Heart left ventricle (tissue), 16 donors: ENCODE measurements at places on chromosomes 1 and 21.

DNA sequence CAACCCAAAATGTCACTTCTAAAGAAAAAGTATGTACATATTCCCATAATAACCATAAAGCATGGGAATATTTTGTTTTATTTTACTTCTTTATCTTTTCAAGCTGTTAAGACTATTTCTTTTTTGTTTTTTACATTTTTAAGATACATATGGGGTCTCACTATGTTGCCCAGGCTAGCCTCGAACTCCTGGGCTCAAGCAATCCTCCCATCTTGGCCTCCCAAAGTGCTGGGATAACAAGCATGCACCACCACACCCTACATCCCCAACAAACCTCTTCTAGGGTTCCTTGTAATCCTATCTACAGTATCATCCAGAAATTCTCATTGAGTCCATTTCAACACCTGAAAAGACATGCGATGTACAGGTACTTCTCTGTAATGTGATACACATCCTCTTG, 87.5 kb downstream of the TM2D1 start:
- DNase-seq, result no peak

GRCh38 chr21:32252136-32252535, 26.7 kb downstream of the MIS18A start:
- no peak for DNase-seq

- DNase-seq, result peak; percentile 54
These were observed 41.1 kb upstream of the RUNX3 start for GRCh38 chr1:24970926-24971875.

DNA sequence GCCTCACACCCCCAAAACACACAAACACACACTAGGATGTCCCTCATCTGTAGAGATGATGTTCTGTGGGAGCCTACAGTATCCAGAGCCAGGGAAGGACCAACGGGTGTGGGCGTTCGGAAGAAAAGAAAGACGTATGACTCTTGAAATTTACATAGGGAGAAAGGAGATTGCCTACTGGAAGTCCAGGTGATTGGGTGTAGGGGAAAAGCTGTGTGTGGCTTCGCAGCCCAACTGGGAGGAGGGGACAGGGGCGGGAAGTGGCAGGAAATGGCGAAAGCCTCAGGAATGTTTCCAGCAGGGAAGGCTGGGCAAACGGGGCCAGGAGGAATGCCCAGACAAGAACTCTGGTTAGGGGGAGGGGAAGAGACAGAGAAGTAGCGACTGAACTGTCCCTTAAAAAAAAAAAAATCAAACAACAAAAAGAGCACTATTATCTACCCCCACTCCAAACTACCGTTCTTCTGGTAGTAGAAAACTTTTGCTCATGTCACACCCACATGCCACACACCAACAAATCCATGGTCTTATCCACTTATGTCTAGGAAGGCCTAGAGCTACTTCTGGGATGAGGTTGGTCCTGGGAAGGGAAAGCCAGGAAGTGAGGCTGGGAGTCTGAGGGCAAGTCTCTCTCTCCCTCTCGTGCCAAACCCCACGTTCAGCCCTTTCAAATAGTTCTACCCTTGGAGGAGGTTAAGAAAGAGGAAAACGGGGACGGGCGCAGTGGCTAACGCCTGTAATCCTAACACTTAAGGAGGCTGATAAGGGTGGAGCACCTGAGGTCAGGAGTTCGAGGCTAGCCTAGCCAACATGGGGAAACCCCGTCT, 1.8 kb upstream of the CKS1B start:
- DNase-seq, result peak; percentile 66

DNA sequence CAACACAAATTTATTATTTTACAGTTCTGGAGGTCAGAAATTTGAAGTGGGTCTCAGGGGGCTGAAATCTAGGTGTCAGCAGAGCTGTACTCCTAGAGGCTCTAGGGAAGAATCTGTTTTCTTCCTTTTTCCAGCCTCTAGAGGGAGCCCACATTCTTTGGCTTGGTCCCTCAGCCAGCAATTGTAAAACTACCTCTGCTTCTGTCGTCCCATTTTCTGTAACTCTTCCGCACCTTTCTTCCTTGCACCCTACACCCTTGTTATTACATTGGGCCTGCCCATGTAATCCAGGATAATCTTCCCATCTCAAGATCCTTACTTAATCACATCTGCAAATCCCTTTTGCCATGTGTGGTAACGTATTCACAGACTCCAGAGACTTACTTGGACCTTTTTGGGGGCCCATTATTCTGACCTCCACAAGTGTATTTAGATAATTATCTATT, 24.8 kb upstream of the THEM4 start:
- no peak for DNase-seq

DNA sequence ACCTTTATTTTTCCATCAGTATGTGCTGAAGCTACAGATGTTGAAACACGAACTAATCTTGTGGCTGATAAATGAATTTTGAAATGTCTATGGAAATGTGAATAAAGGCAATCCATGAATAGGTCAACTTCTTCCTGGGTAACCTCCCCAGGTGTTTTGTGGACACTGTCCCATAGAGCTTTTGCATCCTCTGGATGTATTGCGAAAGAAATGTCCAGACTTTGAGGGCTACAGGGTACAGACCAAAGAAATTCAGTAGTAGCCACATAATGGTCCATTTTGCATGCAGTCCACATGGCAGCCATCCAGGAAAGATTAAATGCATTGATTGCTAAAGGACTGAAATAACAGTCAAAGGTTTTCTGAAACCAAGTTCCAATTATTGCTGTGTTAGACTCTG, 21.5 kb upstream of the DARS2 start:
- DNase-seq, result no peak

DNA sequence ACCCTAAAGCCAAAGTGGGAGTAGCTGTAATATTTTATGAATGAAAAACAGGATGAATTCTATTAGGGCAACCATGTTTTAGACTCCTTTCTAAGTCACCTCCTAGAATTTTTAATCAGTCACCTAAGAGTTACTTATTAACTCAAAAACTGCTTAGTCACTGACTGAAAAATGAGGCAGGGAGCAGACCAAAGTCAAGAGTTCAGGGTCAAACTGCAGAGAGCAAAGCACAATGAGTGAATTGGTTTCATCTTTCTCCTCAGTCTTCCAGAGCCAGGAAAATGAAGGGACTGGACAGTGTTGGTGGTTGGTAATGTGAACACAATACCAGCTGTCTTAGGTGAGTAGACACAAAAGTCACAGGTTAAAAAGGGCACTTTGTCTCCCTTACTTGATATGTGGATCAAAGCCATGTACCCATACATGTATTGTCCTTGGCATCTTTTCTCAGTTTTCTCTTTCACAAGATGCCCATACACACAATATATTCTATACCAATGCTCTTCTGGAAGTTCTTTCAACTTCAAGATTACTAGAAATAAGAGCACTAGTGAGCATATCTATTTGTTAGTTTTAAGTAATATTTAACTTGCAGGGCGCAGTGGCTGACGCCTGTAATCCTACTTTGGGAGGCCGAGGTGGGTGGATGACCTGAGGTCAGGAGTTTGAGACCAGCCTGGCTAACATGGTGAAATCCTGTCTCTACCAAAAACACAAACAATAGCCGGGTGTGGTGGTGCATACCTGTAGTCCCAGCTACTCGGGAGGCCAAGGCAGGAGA, 42.2 kb downstream of the ATP1B1 start:
- no peak for DNase-seq

DNA sequence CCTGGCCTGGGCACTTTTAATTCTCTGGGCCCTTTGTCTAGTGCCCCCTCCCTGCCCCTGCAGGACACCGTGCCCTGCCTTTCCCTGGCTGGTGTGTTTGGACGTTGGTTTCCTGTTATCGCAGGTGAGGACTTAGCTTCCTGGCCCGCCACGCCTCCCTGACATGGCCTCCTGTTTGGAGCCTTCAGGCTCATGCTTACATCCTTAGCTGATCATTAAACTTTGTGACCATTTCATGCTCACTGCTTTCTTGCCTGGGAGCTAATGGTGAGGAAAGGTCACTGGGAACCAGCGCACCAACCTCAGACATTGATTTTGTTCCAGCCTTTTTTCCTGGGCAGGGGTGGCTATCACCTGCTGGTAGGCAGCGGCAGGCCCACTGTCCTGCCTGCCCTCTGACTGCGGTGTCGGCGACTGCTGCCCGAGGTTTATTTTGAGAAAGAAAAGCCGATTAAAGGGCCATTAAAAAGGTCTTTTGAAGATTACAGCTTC, 3.7 kb downstream of the PFKL start:
- DNase-seq, result no peak

- peak; percentile 48 for DNase-seq
These were observed 24.0 kb downstream of the QSOX1 start for GRCh38 chr1:180178511-180179161.

DNA sequence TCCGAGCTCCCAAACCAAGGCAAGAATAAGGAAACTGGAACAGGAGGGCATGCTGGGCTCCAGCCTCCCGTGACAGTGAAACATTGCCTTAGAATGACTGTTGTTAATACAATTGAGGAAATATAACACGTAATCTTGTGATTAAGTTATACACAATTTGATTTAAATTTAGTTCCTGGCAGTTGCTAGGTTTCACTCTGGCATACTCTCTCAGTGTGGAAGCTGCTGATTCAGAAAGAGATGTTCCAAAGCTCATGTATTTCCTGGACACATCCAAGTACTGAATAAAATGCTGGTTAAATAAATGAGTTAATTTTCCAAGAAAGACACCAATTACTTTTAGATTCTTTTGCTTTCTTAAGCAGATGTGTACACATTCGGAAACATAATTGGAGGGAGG, 176.1 kb downstream of the GRIK1 start:
- no peak for DNase-seq
